ENCODE measurements at places on chromosomes 11 and 22.

GRCh38 chr11:26849036-26849435, 127.2 kb upstream of the SLC5A12 start:
- no peak for DNase-seq

- no peak for DNase-seq
Observed at GRCh38 chr22:29480512-29481264, 670 bp downstream of the NEFH start.

- no peak for DNase-seq
Observed at GRCh38 chr22:37100589-37101127, 8.9 kb downstream of the TMPRSS6 start.

- DNase-seq: no peak
Observed at GRCh38 chr11:88806410-88806809, 259.4 kb downstream of the GRM5 start.

DNA sequence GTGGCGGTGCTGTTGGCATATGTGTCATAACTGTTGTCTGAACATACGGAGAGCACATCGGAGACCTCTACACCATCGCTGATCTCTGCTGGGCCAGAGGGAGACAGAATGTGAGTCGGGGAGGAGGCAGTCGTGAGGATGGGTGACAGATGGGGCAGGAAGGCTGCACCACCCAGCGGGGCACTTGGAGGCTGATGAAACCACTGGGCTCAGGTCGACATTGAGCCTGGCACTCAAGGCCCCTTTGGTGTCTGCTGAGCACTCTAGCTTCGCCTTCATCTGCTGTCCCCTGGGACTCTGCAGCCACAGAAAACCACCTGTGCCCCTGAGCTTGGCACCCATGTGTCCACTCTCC, 2.5 kb upstream of the KLHL35 start:
- no peak for DNase-seq

- no peak for DNase-seq
Observed at GRCh38 chr22:27535452-27535851, 266.1 kb downstream of the MN1 start.

DNA sequence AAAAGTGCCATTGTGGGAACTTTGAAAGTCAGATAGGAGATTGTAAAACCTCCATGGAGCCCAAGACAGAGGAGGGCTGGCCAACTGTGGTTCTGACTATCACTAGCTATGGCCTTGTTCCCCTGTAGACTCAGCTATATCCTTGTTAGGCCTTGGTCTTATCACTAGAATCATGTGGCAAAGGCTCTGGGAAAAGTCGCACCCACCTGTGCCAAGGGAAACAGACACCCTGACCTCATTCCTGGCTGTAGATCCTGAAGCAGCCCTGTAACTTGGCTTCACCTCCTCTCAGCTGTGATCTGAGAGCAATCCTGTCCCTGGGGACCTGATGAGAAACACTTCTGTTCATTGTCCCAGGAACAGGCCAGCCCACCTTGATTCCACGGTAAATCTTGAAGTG, 566.2 kb downstream of the TMEM135 start:
- no peak for DNase-seq

DNA sequence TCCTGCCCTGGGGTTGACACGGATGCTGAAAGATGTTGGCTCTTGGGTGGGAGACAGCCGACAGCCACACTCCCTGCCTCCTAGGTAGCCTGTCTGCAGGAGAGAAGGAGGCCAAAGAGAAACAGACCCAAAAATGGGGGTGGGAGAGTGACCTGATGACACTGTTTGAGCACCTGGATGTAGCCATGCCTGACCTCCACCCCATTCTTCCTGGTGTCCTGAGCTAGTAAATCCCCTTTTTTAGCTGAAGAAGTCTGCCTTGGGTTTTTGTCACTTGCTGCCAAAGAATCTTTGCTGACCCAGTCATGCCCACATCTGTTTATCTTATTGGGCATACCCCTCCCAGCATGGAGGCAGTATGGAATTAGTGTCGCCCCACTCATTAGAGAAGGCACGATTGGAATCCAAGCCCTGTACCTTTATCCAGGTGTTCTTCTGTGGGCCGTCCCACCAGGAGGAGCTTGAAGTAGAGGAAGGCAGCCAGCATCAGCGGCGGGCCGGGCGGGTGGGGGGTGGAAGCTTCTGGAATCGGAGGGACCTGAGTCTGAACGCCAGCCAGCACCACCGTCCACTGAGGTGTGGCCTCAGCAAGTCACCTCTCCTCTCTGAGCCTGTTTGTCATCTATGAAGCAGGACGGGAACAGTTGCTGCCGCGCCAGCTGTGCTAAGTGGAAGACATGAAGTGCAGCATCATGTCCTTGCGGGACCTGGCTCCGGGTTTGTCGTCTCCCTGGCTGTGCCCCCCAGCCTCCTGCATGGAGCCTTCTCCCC, 37.8 kb downstream of the IGHMBP2 start:
- no peak for DNase-seq

GRCh38 chr22:43754176-43754575, 57.9 kb downstream of the EFCAB6 start:
- DNase-seq: no peak

DNA sequence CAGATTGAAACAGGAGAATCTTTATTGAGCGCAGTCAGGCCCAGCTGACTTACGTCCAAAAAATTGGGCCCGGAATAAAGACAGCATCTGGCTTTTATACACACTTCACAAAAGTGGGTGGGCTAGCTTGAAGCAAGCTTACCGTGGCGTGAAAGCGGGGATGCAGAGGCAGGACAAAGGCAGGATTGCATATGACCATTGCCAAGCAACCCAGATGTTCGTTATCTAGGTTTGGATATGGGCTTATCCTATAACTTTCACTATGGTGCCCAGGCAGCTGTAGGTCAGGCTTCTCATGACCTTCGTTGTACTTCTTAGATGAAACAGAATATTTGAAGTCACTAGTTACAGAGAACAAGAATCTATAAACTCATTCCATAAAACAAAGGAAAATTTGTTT, 1575.6 kb upstream of the RAG2 start:
- DNase-seq: no peak

DNA sequence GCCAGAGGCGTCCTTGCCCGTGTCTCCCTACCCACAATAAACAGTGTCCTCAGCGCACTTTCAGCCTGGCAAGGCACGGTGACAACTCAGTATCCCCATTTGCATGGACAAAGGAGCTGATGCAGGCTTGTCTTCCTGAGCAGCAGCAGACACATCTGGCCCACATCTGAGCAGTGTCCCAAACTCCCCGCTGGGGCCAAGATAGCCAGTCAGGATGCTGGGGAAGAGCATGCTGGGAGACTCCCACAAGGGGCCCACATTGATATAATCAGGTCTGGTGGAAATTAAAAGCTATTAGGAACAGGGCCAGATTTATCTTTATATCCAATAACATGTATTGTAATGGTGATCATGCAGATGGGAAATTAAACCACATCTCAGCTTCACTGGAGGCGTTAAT, 24.7 kb downstream of the DSCAML1 start:
- DNase-seq: no peak

GRCh38 chr22:37202716-37203115, 9.6 kb downstream of the SSTR3 start:
- DNase-seq: no peak

DNA sequence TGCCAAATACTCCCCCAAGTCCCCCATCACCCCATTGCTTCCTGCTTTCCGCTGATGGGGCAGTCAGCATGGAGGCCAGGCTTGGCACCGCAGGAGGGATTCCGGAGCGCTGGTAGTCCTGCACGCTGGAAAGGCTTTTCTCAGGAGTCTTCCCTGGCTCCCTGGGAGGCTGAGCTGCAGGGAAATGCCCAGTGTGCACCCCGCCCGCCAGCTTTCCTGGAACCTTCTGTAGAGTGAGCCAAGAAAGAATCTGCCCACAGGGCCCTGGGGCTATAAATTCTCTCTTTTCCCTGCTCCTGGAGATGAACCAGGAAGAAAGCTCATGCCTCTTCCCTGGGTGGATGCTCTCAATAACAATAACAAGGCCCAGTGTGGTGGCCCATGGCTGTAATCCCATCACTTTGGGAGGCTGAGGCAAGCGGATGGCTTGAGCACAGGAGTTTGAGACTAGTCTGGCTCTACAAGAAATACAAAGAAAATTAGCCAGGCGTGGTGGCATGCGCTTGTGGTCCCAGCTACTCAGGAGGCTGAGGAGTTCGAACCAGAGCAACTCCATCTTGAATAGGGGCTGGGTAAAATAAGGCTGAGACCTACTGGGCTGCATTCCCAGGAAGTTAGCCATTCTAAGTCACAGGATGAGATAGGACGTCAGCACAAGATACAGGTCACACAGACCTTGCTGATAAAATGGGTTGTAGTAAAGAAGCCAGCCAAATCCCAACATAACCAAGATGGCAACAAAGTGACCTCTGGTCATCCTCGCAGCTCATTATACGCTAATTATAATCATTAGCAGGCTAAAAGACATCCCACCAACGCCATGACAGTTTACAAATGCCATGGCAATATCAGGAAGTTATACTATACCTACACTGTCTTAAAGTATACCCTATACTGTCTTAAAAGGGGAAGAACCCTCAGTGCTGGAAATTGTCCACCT, 46.4 kb upstream of the FTH1 start:
- DNase-seq: no peak

DNA sequence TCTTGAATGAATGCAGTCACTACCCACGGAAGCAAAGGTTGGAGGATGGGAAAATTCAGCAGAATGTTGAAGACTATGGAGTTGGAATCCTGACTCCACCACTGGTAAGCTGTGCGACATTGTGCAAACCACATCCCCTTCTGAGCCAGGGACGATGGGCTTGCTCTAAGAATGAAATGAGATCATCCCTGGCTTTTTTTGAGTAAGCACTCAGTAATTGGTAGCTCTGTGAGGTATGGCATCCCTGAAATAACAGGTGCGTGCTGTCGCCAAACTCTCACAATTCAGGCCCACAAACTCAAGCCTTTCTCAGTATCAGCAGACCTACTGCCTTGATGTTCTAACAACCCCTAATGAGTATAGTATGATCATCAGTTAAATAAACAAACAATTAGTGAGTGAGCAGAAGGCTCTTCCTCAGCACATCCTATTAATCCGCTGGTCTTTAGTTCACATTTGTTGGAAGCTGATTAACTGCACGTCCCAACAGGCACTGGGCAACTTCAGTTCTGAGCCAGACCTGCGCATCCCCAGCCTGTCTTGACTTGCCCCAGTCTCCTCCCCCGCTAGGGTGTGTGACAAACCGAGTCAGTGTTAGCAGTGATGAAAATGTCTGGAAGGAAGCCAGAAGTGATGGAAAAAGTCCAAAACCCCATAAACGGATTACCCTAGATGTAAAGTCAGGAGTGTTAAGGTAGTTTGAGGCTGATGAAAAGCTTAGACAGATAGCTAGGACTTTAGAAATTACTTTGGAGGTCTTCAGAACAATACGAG, 235.5 kb downstream of the GRIK4 start:
- DNase-seq: peak; percentile 60

DNA sequence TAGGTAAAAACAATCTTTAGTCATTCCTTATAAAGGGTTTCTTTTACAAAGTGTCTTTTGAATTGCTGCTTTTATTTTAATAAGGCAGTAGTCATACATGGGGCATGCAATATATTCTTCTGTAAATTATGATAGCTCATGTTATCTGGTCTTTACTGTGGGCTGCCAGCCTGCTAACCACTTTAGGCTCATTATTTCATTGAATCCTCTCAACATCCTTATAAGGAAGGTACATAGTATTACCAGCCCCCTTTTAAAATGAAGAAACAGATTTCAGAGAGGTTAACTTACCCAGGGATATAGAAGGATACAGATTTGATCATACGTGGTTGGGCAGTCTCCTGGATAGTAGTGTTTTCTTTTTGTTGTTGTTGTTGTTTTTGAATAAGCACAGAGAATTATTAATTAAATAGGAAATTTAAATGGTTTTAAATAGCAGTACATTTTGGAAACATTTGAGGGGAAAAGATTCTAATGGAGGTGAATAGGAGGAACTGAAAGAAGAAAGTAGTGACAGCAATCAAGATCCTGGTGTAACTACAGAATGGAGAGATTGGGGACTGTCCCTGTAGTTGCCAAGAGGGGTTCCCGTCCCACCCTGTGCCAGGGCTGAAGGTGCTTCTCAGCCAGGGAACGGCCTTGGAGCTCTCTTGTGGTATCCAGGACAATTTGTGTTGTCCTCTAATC, 21.0 kb downstream of the SPECC1L start:
- no peak for DNase-seq

All from NCI-H2081 (cell line).